ENCODE measurements at places on chromosomes 12 and 14.

GRCh38 chr12:77722536-77722935 is 108.2 kb upstream of the NAV3 start:
- H3K4me1 ChIP-seq = no peaks in the 10 kb centered on the region
- no peaks in the 10 kb centered on the region for H3K27me3 ChIP-seq
- DNase-seq = no peak
- H3K4me3 ChIP-seq = no peak overlapping the region

DNA sequence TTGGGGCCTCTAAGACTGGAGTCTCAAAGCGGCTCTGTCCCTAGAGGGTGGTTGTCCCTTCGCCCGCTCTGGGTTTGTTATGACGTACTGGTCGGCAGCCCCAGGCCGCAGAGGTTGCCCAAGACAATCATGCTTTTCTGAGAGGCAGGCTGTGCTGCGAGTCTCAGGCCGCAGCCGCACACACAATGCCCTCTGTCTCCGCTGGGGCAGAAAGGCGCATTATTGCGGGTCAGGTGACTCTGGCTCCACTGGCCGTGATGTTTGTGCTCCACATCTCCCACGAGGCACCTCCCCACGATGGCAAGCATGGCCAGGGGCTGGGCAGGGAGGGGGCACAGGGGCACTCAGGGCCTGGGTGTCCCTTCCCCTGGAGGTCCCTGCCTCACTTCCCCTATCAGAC is 21.0 kb upstream of the PLEKHG3 start:
- no peak overlapping the region for H3K4me3 ChIP-seq
- no peaks in the 10 kb centered on the region for H3K36me3 ChIP-seq
- no peaks in the 10 kb centered on the region for H3K27me3 ChIP-seq
- H3K27ac ChIP-seq = no peak overlapping the region

DNA sequence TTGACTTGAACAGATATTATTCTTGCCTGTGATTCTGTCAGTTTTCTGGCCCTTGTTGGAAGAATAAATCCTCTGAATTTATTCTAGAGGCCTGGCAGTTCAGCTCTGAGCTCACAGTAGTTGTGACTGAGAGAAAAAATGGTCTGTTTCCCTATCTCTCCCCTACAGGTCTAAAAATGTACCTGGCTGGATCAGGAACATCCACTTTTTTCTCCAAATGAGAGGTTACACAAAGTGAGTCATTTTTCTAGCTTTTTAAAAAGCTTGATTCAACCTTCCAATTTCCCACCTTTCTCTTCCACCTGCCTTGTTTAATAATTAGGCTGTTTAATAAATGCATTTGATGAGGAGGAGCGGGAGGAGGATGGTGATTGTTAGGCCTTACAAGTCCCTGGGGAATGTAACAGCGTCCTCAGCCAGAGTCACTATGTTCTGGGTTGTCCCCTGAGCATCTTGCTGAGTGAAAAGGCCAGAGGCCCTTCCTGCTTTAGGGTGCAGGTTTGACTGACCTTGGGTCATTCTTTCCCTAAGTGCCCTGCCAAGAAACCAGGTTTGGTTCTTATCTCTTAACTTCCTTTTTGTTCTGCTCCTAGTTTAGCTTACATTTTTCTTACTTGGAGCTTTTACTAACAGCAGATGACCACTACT is 91.7 kb upstream of the FUT8 start:
- peaks cover 4% of the 10 kb centered on the region for H3K4me1 ChIP-seq
- no peaks in the 10 kb centered on the region for H3K36me3 ChIP-seq
- no peak for DNase-seq

DNA sequence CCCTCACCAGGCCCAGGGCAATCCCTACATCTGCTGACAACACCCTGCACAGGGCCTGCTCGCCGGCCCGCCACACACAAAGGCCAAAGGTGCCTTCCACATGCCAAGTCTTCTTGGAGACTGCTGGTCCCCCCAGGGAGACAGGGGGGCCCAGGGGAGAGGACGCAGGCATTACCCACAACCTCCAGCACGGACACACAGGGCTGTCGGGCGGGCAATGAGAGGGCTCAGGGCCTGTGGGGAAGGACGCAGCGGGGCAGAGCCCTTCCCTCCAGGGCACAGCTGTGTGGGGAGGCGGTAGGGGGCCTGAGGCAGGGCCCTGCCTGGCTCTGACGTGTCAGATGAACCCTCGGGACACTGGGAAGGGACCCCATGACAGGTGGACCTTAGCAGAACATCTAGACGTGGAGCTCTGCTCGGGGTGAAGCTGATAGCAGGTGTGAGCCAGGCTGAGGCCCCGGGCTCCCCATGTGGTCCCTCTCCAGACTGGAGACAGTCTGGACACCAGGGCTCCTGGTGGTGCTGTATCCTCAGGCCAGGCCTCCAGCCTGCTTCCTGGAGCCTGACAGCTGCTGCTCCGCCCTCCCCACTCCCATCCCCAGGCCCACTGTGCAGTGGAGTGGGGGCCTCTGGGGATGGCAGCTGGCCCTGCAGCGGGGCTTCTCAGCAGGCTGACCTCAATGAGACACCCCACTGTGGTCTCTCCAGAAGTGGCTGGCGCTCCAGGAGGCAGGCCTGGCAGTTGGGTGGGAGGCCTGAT is 31.6 kb upstream of the NUDT14 start:
- H3K27ac ChIP-seq = no peak overlapping the region
- no peaks in the 10 kb centered on the region for H3K27me3 ChIP-seq
- H3K4me1 ChIP-seq = no peaks in the 10 kb centered on the region
- H3K4me3 ChIP-seq = no peak overlapping the region

GRCh38 chr12:94112121-94112520 is 36.3 kb upstream of the PLXNC1 start:
- no peak overlapping the region for H3K4me3 ChIP-seq
- H3K27ac ChIP-seq = no peak overlapping the region
- H3K36me3 ChIP-seq = no peaks in the 10 kb centered on the region

DNA sequence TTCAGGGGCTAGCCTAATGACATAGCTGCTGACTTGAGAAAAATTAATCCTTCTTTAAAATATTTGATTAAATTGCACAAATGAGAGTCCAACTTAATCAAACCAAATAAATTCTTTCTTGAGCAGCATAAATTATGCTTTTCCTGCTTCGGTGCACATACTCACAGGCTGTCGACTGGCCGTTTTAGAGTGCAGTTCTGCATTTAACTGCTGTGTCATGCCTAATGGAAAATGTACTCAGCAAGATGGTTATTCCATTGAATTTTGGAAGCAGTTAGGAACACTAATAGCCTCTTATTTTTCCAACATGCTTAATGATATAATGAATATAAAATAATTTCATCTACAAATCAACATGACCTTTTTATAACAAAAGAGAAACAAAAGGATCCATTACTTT is 266.1 kb upstream of the LRIG3 start:
- H3K36me3 ChIP-seq = no peaks in the 10 kb centered on the region
- no peak overlapping the region for H3K4me3 ChIP-seq
- H3K4me1 ChIP-seq = no peaks in the 10 kb centered on the region
- H3K27me3 ChIP-seq = no peaks in the 10 kb centered on the region
- H3K27ac ChIP-seq = no peak overlapping the region
- DNase-seq = no peak

DNA sequence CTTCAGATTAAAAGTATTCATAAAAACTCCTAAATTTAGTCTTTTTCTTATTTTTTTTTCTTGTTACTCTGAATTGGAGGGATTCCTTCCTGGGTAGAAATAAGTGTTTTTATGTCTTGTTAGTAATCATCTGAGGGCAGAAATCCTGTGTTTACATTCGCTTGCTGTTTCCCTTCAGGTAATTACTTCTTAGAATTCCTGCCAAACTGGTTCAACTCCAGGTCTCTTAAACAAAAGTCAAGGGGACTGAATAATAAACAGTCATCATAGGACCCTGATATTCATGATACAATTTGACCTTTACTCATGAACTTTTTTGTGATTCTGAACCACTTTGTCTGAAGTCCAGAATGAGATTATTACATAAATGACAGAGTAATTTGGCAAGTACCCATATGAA is 843.9 kb downstream of the FLRT2 start:
- no peaks in the 10 kb centered on the region for H3K36me3 ChIP-seq
- no peak overlapping the region for H3K27ac ChIP-seq
- no peak overlapping the region for H3K4me3 ChIP-seq
- no peak for DNase-seq
- H3K27me3 ChIP-seq = no peaks in the 10 kb centered on the region

GRCh38 chr12:3371018-3371417 is 120.0 kb upstream of the PRMT8 start:
- H3K36me3 ChIP-seq = no peaks in the 10 kb centered on the region
- no peak for DNase-seq
- peaks cover 15% of the 10 kb centered on the region for H3K27me3 ChIP-seq
- H3K4me1 ChIP-seq = no peaks in the 10 kb centered on the region
- no peak overlapping the region for H3K27ac ChIP-seq

DNA sequence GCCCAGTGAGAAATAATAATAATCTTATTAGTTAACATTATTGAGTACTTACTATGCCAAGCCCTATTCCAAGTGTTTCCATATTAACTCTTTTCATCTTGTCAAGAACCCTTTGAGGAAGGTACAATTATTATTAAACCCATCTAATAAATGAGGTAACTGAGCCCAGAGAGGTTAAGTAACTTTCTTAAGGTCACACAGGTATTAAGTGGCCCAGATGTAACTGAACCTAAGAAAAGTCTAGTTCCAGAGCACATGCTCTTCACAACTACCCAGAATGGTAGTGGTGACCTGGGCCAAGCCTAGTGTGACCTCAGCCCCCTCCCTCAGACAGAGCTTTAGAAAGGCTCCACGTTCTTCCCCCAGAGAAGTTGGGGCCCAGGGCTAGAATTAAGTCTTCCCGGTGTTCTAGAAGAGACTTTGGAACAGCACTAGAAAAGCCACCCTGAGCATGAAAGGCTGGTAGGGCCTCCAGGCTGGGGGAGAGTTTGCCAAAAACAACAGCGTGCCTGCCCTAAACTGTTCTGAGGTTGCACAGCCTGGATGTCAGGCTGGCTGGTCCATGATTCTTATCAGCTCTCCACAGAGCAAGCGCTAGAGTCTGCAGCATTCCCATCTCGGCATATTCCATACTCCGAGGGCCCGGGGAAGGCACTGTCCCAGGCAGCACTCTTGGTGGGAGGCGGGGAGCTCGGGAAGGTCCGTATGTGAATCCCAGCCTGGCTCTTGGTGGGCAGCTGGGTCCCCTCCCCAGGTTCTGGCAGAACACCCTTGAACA is 41.3 kb upstream of the CTDSP2 start:
- peaks cover 52% of the 10 kb centered on the region for H3K4me1 ChIP-seq
- DNase-seq = no peak
- H3K27ac ChIP-seq = peak overlapping the region; percentile 85

DNA sequence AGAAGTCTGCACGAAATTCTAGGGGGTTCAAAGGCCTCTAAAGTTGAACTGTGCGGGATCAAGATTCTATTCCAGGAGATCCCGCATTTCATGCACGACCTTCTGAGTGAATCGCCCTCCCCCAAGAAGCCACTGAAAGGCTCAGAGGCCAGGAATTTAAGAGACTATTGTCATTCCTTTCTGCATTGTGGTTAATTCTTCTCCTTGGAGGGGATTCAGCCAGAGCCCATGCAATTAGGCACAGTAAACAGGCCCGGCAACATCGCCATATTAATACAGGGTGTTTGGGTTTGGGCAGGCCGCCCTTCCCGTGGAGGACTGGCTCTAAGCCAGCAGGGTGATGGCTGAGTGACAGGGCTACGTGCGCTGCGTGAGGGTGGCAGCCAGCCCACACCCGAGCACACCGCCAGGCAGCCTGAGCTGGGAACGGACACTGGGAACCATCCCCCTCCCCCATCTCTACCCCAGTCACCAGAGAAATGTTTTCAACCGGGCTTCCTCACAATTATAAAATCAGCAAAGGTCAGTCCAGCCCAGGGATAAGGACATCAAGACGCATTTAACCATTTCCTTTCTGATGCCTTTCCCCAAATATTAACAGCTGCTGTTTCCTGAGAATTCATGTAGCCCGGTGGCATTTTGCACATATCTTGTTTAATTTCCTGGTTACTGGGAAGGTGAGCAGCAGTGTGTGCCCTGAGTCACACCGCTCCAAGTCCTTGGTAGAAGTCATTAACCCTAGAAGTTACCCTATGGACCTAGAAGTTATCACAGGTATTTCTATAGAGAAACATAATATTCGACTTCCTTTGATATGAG is 12.5 kb downstream of the EGLN3 start:
- no peaks in the 10 kb centered on the region for H3K36me3 ChIP-seq
- peaks cover 3% of the 10 kb centered on the region for H3K4me1 ChIP-seq
- peaks cover 3% of the 10 kb centered on the region for H3K27me3 ChIP-seq
- no peak for DNase-seq
- H3K27ac ChIP-seq = no peak overlapping the region

DNA sequence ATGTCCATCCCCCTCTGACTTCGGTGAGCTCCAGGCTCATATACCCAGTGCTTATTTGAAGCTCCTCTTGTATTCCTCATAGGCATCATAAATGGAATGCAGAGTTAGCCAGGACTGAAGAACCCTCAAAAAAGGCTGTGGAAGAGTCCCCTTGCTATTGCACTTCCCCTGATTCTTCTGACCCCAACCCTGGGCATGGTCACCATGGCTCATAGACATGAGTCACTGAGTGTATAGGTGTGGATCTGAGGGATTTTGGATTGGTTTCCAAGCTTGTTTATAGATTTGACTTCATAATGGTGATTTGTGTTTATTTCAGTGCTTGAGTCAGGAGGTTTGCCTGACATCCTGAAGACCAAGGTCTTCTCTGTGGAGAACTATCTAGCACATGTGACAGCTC is 98.4 kb upstream of the SLC38A2 start:
- H3K4me1 ChIP-seq = peaks cover 25% of the 10 kb centered on the region
- no peaks in the 10 kb centered on the region for H3K27me3 ChIP-seq
- no peak overlapping the region for H3K27ac ChIP-seq
- H3K36me3 ChIP-seq = no peaks in the 10 kb centered on the region
- H3K4me3 ChIP-seq = no peak overlapping the region

DNA sequence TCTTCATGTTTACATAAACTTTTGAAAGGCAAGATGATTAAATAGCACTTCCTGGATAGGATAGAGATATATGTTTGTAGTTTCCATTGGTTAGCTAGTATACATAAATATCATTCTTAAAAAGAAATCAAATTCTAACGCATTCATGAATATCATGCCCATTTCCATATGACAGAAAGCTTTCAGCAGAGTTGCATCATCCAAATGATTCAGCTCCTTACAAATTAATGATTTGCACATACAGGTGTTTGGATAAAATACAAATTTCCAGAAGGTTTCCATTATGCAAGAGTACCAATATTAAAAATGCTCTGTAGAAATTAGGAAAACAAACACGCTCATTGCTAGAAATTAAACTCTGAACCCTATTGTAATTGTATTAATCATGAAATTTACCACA is 264.4 kb downstream of the FOXG1 start:
- no peak overlapping the region for H3K27ac ChIP-seq
- no peak overlapping the region for H3K4me3 ChIP-seq
- no peaks in the 10 kb centered on the region for H3K4me1 ChIP-seq
- no peaks in the 10 kb centered on the region for H3K27me3 ChIP-seq
- no peaks in the 10 kb centered on the region for H3K36me3 ChIP-seq
- DNase-seq = no peak

Data from upper lobe of right lung (tissue), 1 donor.